ENCODE measurements at places on chromosomes 5 and 9. TPM values are rescaled to one million over a fixed set of nuclear protein-coding genes. Genes with fewer than 3 reads are reported as not detected.

ACOT12 gene
- total RNA-seq: not detected

MAT2B gene
- 84.5 TPM for total RNA-seq

CCT5 gene
- total RNA-seq: 328 TPM

PCDHGB3 gene
- total RNA-seq: 0.59 TPM

SPINK5 gene
- total RNA-seq: not detected

FOXD4L3 gene
- 0.16 TPM for total RNA-seq

NUTM2G gene
- not detected for total RNA-seq

PCA3 gene
- total RNA-seq: not detected

APBA1 gene
- total RNA-seq: 6.2 TPM

SLC36A3 gene
- total RNA-seq: not detected

SEMA6A gene
- not detected for total RNA-seq

ADAMTSL1 gene
- not detected for total RNA-seq
